Tongue (tissue), 3 donors: ENCODE measurements at places on chromosomes 1 and 21. TPM values are rescaled to one million over a fixed set of nuclear protein-coding genes. Genes with fewer than 3 reads are reported as not detected.

DNA sequence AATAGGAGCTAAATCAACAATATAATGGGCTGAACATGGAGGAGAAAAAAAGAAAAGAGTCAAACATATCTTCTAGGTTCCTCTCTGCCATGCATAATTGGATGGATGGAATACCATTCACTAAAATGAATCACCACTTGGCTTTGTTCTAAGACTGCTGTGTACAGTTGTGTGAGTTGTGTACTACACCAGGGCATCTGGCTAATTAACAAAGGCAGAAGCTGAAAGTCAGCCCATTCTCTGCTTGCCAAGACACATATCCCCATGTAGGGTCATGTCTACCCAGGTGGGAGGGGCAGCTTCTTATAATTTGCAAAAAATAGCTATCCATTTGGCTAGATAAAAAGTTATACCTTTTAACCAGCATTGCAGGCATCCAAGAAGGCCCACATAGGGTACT lies 21.0 kb downstream of the JUN start:
- DNase-seq, result no peak

DNA sequence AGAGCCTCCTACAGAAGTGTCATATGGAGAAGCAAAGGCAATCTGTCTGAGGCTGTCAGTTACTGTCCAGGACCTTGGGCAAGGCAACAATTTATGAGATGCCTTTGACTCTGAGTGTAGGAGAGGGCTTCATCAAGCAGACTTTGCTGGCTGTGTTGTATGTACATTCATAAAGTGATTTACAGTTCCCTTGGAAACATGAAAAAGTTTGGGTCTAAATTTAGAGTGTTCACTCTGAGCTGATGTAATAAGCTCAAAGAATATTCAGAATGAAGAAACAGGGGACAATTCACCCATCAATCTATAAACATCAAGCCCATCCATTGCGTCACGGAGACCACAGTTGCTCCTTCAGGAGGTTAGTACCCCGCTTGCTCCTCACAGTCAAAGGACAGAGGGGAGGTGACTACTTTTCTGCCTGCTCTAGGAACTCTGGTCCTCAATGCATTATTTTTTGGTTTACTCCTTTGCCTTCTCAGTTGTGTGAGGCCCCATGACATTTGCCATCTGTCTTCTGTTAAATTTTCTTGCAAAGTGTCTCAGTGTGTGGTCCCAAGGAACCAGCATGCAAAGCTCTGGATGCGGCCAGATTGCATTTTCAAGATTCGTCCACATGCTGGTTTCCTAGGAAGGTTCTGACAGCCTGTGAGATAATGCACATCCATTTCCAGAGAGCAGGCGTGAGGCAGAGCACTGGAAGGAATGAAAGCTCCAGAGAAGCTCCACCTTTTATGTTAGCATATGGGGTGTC lies 241.1 kb upstream of the KIAA0040 start:
- DNase-seq, result peak; percentile 68

DNA sequence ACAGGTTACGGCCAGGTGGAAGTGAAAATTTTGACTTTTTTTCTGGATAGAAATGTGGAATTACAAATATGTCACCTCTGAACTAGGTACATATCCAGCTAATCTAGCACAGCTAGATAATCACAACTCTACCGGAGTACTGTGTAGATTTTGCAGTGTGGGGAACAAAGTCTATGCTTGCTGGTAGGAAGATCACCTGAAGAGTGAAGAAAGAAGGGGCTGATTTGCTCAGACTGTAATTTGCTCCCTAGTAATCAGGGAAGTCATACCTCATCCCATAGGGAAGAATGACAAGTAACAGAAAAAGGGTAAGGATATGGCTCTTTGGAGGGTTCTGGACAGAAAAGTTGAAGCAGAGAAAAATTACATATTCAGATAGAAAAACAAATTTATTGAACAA lies 319.6 kb upstream of the TMPRSS15 start:
- no peak for DNase-seq

Gene CFAP74
- 0.62 TPM for total RNA-seq
